CD4-positive, alpha-beta T cell treated with Interleukin-17A for 1 hour (primary cell): ENCODE measurements at places on chromosomes 16 and 17.

DNA sequence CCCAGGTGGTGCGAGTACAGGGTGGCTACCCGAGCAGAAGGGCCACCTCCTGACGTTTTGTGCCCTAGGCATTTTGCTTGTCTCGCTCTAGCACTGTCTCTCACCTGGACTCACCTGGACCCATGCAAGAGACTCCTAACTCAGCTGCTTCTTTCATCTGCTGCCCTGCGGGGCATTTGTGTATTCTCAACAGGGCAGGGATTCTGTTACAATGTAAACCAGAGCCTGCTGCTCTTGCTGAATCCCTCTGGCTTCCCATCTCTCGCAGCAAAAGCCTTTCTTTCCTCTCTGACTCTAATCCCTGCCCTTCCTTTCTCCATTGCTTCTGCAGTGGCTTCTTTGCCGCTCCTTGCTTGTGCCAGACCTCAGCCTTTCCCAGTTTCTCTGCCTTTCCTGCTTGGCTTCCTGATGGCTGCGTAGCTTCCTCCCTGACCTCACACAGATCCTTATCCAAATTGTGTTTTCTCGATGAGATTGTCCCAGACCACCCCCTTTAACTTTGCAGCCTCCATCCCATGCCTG, 10.2 kb downstream of the ARSG start:
- DNase-seq = no peak

- DNase-seq = no peak
Observed at GRCh38 chr17:27336184-27336583, 42.3 kb downstream of the WSB1 start.

DNA sequence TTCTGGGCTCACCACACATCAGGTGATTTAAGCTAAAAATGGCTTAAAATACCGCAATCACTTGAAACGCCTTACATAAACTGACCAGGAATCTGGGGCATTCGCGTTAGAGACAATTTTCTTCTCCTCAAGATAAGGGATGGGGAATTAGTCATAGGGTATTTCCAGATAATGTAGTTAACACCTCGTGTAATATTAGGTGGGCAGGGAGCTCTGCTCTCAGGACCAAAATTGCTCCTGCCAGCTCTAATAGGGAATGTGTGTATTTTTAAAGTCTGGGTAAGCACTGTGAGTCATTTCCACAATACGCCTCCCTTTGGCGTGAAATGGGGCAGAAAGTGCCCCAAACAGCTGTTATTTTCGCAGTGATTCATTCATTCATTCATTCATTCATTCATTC, 408.6 kb downstream of the MAF start:
- DNase-seq = no peak

DNA sequence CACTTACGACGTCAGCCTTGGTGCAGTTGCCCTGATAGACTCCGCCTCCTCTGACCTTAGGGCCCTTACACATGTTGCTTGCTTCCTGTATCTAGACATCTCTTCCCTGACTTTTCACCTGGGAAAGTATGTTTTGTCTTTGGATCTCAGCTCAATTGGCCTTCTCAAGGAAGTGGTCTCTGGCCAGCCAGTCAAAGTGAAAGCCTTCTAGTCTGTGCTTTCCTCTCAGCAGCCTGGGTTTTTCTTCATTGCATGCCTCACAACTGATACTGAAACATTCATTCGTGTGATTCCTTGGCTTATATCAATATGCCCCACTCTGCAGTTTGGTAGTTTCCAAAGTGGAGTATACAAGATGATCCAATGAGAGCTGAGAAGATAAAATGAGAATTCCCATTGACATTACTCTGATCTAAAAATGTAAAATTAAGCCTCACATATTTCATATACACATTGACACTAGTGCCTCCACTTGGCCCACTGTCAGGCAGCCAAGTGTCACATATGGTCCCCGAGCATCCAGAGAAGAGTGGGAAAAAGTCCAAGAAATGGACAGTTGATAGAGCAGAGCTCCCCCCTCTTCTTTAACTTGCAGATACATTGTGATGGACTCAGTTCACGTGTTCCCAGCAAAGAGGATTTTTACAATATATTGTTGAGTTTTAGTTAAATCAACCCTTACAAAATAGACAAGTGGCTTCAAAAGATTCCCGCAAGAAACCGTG, 371.2 kb upstream of the ASIC2 start:
- DNase-seq = no peak

DNA sequence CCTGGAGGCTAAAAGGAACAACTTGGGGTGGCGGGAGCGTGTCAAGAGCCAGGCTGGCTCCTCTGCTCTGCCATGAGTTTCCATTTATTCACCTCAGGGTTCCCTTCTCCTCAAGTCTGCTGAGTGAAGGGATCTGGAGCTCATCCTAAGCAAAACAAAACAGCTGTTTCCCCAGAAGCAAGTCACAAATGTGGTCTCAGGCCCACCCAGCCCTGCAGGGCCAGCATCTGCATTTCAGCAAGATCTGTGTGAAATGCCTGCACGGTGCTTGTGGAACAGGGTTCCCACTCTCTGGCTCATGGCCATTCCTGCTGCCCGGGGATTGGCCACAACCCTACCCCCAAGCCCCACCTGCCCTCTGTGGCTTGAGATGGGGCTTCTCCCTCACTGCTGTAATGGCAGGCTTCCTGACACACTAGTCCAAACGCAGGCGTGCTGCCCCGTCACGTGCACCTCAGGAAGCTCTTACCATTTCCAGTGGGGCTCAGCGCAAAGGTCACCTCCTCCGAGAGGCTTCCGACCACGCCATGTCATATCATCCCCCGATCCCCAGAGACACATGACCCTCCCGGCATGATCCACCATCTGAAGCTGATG, 2.3 kb downstream of the SLC38A8 start:
- no peak for DNase-seq

- DNase-seq = no peak
Observed at GRCh38 chr17:59790910-59791309, 83.5 kb downstream of the VMP1 start.

GRCh38 chr16:22927306-22927705, 113.3 kb downstream of the HS3ST2 start:
- DNase-seq = no peak

DNA sequence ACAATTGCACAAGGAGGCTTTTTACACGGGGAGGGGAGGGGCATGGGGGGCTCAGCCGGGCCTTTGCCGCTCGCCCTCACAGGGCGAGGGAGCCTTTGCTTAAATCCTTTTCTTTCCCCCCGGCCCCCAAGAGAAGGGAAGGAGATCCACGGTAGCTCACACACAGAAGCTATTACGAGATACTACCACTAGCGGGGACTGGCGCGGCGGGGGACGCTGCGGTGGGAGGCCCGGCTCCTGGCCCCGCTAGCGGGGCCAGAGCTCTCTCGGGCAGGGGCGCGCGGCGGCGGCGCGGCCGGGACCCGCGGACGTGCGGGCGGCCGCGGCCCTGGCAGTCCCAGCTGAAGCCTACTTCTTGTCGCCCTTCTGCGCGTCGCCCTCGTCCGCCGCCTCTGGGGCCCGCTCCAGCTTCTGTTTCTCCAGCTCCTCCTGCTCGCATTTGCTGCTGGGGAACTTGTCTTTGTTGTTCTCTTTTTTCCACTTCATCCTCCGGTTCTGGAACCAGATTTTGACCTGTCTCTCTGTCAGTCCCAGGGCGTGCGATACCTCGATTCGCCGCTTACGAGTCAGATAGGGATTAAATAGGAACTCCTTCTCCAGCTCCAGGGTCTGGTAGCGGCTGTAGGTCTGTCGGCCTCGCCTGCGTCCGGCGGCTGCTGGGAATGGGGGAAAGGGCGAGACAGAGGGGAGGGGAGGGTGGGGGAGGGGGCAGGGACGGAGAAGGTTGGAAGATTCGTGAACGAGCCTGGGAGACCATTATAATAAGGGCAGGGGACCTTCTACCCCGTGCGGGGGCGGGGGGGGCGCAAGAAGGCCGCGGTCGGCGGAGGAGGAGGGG, 2.0 kb downstream of the HOXB8 start:
- DNase-seq = peak; percentile 57

DNA sequence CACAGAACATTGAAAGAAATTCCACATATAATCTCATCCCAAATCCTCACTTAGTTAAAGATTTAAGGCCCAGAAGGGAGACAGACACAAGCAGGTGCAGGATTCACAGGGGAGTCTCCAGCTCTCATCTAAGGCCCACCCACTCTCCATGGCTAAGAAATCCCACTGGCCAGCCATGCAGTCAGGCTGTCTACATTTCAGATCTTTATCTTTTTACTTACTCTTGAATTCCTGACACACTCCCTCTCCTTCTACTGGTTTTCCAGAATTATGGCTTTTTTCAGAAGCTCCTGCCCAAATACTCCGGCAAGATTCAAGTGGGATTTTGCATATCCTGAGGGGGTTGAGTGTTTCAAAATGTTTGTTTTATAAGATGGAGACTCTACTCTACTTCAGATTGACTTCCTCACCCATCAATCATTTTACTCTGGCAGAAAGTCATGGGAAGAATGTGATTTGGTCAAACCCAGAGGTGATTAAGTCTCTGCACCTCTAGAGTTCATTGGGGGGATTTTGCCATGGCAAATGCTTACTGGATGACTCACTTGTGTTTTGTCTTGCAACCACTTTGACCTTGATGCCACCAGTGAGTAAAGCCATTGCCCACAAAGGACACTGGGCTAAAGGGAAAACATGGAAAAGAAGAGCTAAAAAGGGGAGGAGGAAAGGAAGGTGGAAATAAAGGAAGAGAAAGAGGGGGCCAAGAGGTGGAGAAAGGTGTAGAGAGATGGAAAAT, 688.8 kb upstream of the SALL1 start:
- DNase-seq = no peak

DNA sequence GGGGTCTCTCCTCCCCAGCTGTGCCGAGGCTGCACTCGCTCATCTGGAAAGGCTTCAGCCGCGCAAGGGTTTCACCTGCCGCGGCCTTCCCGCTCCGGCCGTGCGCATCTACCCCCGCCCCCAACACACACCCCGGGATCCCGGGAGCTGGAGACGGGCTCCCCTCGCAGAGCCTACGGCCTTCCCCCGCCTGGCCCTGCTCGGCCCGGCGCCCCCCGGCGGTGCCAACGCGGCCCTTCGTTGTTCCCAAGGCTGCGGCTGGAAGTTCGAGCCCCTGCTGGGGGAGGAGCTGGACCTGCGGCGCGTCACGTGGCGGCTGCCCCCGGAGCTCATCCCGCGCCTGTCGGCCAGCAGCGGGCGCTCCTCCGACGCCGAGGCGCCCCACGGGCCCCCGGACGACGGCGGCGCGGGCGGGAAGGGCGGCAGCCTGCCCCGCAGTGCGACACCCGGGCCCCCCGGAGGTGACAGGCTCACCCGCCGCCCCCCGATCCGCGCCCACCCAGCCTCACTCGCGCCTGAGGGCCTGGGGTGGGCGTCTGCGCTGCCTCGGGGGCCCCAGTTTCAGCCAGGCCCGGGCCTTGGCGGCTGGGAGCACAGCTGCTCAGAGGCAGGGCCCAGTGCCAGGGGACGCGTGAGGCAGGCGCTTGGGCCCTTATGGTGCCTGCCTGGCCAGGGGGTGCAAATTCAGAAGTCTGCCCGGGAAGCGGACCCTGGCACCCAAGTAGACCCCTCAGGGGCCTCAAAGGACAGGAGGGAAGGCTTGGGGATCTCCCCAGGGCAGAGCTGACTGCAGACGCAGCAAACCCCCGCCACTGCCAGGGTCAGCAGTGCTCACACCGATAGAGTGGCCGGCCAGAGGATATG, 11.2 kb downstream of the GALK1 start:
- DNase-seq = peak; percentile 73

DNA sequence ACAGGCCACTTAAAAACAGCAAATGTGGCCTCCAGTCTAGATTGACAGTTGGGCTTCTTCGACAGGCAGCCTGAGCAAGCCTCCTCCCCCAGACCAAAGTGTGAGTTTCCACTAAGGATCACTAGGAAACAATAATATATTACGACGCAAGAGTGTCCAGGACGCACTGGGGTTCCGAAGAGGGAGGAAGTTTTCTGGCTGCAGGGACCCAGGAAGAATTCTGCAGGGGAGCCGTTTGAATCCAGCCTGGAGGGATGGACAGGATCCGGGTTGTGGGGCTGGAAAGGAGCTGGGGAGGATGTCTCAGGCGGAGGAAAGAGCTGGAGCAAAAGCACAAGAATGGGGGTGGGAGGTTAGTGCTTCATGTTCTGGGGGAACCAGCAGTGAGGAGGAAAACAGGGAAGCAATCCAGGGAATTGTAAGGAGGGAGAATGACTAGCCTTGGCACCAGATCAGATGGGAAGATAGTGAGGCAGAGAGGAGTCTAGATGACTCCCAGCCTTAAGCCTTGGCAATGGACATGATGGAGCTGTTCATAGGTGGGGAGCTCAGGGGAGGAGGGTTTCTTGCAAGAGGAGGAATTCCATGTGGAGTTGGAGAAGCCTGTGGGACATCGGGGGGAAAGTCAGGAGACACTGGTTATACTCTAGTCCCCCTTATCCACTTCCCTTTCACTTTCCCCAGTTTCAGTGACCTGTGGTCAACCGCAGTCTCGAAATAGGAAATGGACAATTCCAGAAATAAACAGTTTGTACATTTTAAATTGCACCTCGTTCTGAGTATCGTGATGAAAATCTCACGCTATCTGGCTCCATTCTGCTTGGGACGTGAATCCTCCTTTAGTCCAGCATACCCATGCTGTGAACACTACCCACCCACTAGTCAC, 26.6 kb downstream of the NGFR start:
- no peak for DNase-seq
